ENCODE measurements at places on chromosomes 11 and 22. TPM values are rescaled to one million over a fixed set of nuclear protein-coding genes. Genes with fewer than 3 reads are reported as not detected.
A peak's percentile ranks its signal among the peaks of the same experiment; 100 is the strongest.

- H3K36me3 ChIP-seq, result peaks cover 3% of the 10 kb centered on the region
- no peak overlapping the region for H3K4me3 ChIP-seq
- no peak overlapping the region for H3K27ac ChIP-seq
- H3K27me3 ChIP-seq, result no peaks in the 10 kb centered on the region
- no peak for DNase-seq
Measured at GRCh38 chr22:37778370-37779009, 29.2 kb upstream of the GCAT start.

GRCh38 chr11:96217206-96217605 is 125.8 kb downstream of the MAML2 start:
- no peak overlapping the region for H3K4me3 ChIP-seq
- H3K27me3 ChIP-seq, result no peaks in the 10 kb centered on the region
- H3K27ac ChIP-seq, result peak overlapping the region; percentile 59

DNA sequence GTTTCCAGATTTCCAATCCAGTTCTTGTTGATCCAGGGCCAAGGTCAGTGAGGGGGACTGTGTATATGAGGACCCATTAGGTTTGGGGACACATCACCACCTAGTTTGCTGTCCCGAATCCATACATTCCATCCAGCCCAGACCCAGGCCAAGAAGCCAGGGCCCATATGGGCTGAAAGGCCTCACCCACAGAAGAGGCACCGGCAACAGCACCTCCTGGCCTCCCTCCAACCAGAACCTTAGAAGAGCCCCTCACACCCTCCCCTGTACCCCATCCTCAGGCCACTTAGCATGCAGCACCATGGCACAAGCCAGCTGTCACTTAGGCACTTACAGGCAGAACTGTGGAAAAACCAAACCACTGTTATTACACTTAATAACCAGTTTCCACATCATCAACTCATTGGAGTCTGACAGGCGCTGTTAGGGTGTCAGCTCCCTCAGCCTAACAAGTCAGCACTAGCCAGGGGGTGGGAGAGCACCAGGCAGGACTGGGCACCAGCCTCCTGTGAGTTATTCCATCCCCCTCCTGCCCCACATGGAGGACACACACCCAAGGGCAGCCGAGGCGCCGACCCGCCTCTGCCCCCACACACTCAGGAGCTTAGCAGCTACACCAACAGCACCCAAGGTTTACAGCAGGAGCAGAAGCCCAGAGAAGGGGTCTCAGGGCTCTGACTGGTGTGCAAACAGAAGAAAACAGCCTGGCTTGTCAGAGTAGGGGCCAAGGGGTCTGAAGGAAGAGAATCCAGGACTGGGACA is 132.0 kb downstream of the BUD13 start:
- no peak overlapping the region for H3K27ac ChIP-seq
- H3K27me3 ChIP-seq, result no peaks in the 10 kb centered on the region
- H3K36me3 ChIP-seq, result no peaks in the 10 kb centered on the region
- DNase-seq, result no peak
- no peaks in the 10 kb centered on the region for H3K4me1 ChIP-seq

DNA sequence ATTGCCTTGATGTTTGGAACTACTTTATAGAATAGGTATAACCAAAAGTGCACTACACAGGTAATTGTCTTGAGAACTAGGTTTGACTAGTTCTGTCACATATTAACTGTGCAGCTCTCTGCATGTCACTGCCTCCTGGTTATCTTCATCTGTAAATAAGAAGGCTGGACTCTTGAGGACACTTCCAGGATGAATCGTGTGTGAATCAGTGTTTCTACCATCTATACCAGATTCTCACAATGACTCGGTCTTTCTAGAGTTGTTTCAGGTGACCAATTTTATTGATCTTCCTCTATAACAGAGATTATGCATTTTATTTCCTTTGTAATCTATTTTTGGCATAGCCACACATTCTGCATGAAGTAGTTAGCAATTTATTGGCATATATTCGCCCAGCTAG is 1181.0 kb upstream of the TENM4 start:
- no peak overlapping the region for H3K27ac ChIP-seq
- no peaks in the 10 kb centered on the region for H3K4me1 ChIP-seq
- H3K27me3 ChIP-seq, result no peaks in the 10 kb centered on the region
- H3K36me3 ChIP-seq, result no peaks in the 10 kb centered on the region
- no peak for DNase-seq
- H3K4me3 ChIP-seq, result no peak overlapping the region

GRCh38 chr22:49113758-49114157 is 713.9 kb downstream of the BRD1 start:
- DNase-seq, result no peak
- no peaks in the 10 kb centered on the region for H3K4me1 ChIP-seq
- no peaks in the 10 kb centered on the region for H3K36me3 ChIP-seq
- no peaks in the 10 kb centered on the region for H3K27me3 ChIP-seq
- H3K4me3 ChIP-seq, result no peak overlapping the region

GRCh38 chr11:22221143-22221542 is 28.3 kb downstream of the ANO5 start:
- H3K36me3 ChIP-seq, result no peaks in the 10 kb centered on the region
- no peak overlapping the region for H3K4me3 ChIP-seq
- no peaks in the 10 kb centered on the region for H3K27me3 ChIP-seq

DNA sequence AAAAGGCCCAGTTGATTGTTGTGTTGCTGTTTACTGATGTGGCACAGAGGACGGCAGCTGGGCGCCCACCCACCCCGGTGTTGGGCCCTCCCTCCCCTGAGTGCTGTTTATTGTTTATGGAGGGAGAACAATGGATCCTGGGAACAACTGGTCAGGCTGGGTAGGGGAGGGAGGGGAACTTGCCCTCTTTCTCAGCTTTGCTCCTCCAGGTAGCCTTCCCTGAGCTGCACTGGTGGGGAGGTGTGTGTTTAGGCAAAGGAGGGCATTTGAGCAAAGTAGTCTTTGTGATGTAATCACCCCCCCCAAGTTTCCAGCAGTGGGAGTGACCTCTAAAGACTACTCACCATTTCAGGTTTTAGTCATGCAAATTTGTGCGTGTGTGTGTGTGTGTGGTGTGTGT is 1035.3 kb downstream of the NTM start:
- H3K4me3 ChIP-seq, result no peak overlapping the region
- H3K36me3 ChIP-seq, result no peaks in the 10 kb centered on the region
- DNase-seq, result no peak
- H3K27me3 ChIP-seq, result no peaks in the 10 kb centered on the region
- no peak overlapping the region for H3K27ac ChIP-seq

DNA sequence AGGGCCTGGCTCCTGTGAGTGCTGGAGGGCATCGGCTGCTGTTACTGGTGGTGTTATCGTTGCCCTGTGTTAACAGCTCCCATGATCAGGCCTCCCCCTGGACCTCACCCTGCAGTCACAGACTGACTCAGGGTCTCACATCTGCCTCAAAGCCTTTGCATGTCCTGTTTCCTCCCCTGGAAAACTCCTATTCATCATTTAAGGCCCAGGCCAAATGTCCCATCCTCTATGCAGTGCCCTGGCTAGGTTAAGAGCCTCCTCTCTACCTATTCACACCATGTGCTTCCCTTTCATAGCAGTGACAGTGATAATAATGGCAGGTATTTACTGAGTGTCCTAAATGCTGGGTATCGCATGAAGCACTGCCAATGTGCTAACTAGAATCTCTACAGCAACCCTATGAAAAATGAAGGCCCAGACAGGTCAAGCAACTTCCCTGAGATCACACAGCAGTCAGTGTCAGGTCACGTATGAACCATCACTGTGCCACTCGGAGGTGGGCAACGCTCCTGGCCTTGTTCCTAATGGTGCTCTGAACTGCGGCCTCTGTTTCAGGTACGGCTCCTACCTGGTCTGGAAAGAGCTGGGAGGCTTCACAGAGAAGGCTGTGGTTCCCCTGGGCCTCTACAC is 9.3 kb downstream of the TSPO start:
- no peak for DNase-seq
- peaks cover 3% of the 10 kb centered on the region for H3K36me3 ChIP-seq
- H3K27ac ChIP-seq, result no peak overlapping the region
- H3K4me1 ChIP-seq, result no peaks in the 10 kb centered on the region
- no peak overlapping the region for H3K4me3 ChIP-seq

DNA sequence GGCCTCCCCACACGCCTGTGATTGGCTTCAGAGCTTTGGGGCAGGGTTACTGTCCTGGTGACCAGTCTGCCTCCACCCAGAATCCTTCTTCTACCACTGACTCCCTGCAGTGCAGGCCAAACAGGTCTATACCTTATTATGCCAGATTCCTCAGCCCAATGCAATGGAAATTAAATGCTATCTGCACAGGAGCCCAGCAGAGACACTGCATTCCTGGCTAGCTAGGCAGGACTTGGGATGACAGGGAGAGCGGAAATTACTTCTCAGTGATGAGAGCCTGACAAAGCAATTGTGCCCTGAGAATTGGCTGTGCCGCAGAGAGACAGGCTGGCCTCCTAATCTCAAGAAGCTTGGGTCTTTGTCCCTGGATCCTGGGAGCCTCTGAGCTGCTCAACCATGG is 143.8 kb upstream of the NCAM1 start:
- H3K4me3 ChIP-seq, result no peak overlapping the region
- no peaks in the 10 kb centered on the region for H3K36me3 ChIP-seq
- no peaks in the 10 kb centered on the region for H3K4me1 ChIP-seq
- no peaks in the 10 kb centered on the region for H3K27me3 ChIP-seq
- no peak overlapping the region for H3K27ac ChIP-seq

DNA sequence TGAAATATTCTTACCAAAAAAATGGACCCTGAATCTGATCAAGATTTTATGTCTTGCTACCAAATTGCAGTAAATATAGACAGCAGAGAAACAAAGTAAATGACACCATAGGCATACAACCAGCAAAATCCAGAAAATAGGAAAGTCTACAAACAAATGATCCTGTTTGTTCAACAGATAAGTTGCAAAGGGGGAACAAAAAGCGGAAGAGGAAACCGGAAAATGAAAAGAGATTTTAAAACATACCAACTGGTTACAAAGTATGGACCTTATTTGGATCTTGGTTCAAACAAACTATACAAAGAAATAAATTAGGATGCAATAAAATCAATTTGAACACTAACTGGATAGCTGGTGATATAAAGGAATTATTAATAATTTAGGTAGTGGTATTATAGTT is 92.0 kb downstream of the TMPRSS5 start:
- H3K27me3 ChIP-seq, result peaks cover 22% of the 10 kb centered on the region
- no peak overlapping the region for H3K27ac ChIP-seq
- H3K4me3 ChIP-seq, result no peak overlapping the region
- no peaks in the 10 kb centered on the region for H3K36me3 ChIP-seq

GRCh38 chr11:112185883-112186282 is 10.6 kb downstream of the BCO2 start:
- peaks cover 10% of the 10 kb centered on the region for H3K27me3 ChIP-seq
- no peaks in the 10 kb centered on the region for H3K36me3 ChIP-seq
- no peak overlapping the region for H3K4me3 ChIP-seq

- H3K4me3 ChIP-seq, result no peak overlapping the region
- H3K36me3 ChIP-seq, result no peaks in the 10 kb centered on the region
- peak overlapping the region; percentile 8 for H3K27ac ChIP-seq
- H3K27me3 ChIP-seq, result peaks cover 13% of the 10 kb centered on the region
- DNase-seq, result peak; percentile 23
Measured at GRCh38 chr11:122717264-122717867, 61.8 kb downstream of the UBASH3B start.

DNA sequence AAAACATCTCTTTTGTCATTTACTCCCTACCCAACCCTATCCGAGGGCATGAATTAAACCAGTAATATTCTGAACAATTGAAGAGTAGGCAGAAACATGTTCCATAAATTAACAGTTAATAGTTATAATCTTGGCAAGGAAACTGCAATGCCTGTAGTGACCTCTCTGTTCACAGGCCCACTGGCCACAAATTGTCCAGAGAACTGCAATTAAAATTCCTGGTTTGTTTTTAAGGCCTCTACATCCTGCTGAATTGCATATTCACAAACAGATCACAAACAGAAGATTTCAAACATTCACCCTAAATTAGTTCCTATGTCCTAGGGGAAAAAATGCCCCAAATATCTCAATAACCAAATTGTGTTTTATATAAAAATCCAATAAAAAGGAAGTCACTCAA is 143.2 kb upstream of the TRPC6 start:
- no peaks in the 10 kb centered on the region for H3K36me3 ChIP-seq
- DNase-seq, result no peak
- H3K27me3 ChIP-seq, result no peaks in the 10 kb centered on the region
- no peak overlapping the region for H3K27ac ChIP-seq
- H3K4me3 ChIP-seq, result no peak overlapping the region

Gene SHISA8
- 1.7 TPM for total RNA-seq

Gene SPDYC
- not detected for total RNA-seq

Gene ZNF280B
- total RNA-seq, result 3.7 TPM

Gene ARHGAP1
- 58.8 TPM for total RNA-seq

Gene KRTAP5-1
- not detected for total RNA-seq

Gene GANAB
- 279 TPM for total RNA-seq

Gene CNIH2
- 1.5 TPM for total RNA-seq

Gene NRIP3
- 5.5 TPM for total RNA-seq

Gene NPAS4
- 0.09 TPM for total RNA-seq

Gene KCNK4
- total RNA-seq, result not detected
